ENCODE measurements at places on chromosomes 3 and 15. TPM values are rescaled to one million over a fixed set of nuclear protein-coding genes. Genes with fewer than 3 reads are reported as not detected.

GLDN gene
- total RNA-seq: not detected

RBP2 gene
- total RNA-seq: not detected

HCN4 gene
- not detected for total RNA-seq

C3orf52 gene
- total RNA-seq: 6.5 TPM

SPG11 gene
- total RNA-seq: 70.2 TPM

GRAMD1C gene
- total RNA-seq: 4.2 TPM

Data from melanocyte of skin (primary cell).